ENCODE measurements at places on chromosomes 6 and 20.

DNA sequence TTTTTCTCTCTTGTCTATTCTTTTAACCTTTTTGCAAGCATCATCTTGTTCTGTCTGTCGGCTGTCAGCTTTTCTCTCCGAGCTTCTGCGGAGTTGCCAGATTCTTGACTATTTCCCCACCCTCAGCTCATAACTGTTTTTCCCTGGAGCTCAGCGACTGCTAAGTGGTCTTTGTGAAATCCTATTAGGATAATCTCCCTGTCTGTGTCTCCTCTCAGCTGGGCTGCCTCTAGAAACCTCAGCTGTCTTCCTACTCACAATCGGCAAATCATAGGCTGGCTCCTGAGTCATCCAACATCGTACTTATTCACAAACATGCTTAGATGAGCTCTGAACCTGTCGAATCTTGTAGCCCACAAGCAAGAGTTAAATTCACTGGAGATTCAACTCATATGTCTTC lies 332.3 kb downstream of the PTPRT start:
- DNase-seq = no peak

- no peak for DNase-seq
Observed at GRCh38 chr6:139240161-139241010, 51.4 kb downstream of the TXLNB start.

GRCh38 chr20:25145131-25145530 lies 50.4 kb upstream of the ENTPD6 start:
- no peak for DNase-seq

GRCh38 chr6:25205629-25206028 lies 73.5 kb upstream of the CARMIL1 start:
- no peak for DNase-seq

DNA sequence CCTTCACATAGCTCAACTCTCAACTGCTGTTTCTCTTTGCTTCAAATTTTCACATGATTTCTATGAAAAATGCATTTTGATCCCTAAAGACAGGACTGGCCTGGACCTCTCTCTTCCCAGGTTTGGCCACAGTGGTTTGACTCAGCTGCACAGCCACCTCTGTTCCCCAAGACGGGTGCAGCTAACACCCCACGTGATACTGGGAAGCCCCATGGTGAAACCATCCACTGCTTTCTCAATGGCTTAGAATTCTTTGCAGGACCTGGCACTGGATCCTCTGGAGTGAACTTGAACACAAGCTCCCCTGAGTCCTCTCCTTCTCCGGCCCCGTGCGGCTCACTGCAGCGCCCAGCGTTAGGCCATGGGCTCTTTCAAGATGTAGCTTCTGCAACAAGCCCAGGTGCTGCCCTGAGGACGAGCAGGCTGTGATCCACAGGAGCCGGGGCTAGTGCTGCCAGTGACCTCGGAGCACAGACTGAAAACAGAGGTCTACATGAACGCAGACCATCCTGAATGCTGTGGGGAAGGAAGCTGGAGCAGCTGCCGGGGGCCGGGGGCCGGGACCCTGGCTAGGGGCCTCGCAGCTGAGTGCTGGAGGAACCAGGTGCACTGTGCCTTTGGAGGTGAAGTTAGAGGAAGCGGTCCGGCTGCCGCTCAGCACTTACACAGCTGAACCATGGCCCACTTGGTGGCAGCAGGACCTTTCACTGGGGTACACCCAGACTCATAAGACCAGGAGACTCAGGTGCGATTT lies 58.8 kb upstream of the MPC1 start:
- DNase-seq = no peak

DNA sequence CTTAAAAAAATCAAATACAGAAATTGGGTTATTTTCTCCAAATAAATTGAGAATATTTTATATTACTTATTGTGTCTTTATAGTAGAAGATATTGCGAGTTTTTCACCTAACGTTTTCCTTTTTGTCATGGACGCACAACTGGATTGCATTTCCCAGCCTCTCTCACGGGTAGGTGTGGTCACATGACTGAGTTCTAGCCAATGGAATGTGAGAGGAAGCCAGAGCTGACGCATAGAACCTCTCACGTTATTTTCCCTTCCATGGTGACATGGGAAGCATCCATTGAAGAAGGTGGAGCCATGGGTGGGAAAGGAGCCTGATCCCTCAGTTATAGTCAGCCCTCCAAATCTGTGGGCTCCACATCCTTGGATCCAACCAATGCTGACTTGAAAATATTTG lies 155.9 kb upstream of the UST start:
- DNase-seq = no peak

- no peak for DNase-seq
Observed at GRCh38 chr20:5552154-5552553, 198.0 kb upstream of the SHLD1 start.

- no peak for DNase-seq
Observed at GRCh38 chr20:19830211-19830785, 72.2 kb downstream of the RIN2 start.

DNA sequence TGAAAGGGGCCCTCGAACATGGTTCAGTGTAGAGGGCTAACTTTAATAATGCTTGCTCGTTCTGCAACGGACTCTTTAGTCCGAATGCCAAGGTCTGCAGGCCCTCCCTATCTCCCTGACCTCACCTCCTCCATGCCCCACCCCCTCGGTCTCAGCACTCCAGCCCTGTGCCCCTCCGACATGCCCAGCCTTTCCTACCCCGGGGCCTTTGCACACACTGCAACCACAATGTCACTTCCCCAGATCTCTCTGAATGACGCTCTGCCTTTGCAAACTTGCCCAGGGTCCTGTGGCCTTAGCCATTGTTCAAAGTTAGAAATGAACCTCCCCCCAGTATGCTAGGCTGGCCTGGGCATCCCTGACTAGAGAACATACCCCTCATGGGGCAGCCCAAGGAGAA lies 50.0 kb upstream of the NFATC2 start:
- no peak for DNase-seq

DNA sequence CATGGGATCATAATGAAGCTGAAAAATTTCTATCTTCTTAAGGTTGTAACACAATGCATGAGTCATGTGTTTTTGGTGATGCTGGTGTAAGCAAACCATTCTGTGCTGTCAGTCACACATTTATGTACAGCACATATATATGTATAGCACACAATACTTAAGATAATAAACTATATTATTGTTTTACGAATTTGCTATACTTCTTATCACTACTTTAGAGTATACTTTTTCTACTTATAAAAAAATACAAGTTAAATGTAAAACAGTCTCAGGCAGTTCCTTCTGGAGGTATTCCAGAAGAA lies 920.1 kb upstream of the FLRT3 start:
- no peak for DNase-seq

DNA sequence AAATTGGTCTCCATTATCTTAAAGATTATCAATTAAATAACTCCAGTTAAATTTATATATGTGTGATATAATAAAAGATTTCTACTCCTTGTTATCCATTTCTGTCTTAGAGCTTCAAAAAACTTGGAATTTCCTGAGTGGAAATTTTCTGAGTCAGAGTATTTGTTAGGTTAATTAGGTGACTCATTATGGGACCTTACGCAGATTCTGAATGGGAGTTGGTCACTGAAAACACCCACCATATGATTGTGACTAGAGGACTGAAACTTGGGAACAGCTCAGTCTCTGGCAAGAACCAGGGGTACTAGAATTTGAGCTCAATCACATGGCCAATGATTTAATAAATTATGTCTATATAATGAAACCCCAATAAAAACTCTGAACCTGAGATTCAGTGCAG lies 125.4 kb upstream of the HMGCLL1 start:
- peak; percentile 19 for DNase-seq

DNA sequence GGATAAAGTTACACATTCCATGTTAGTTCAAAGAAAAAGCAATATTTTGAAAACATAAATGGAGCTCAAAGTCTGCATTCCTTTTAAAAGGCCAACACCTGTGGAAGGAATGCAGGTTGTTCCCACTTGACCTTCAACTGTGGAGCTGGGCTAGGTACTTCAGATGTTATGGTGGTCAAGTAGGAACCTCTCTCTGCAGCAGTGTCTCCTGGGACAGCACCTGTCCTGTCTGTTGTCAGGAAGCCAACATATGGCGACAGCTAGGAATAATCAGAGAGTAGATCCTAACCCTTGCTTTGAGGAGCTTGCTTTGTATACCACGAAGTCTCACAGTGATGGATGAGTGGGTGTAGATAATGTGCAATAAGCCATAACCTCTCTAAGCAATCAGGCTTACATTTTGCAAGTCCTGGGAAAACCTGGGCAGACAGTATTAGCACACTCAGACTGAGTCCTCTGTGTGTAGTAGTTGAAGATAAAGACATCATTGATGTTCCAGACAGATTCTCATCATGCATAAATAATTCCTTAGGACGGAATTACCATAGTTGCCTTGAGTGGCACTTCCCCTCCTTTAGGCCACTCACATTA lies 347.5 kb downstream of the PRL start:
- no peak for DNase-seq

- no peak for DNase-seq
Observed at GRCh38 chr6:27547157-27548075, 74.5 kb upstream of the ZNF184 start.

GRCh38 chr20:22523499-22524392 lies 60.6 kb downstream of the FOXA2 start:
- DNase-seq = no peak

GRCh38 chr6:98469141-98469540 lies 365.2 kb upstream of the POU3F2 start:
- no peak for DNase-seq

DNA sequence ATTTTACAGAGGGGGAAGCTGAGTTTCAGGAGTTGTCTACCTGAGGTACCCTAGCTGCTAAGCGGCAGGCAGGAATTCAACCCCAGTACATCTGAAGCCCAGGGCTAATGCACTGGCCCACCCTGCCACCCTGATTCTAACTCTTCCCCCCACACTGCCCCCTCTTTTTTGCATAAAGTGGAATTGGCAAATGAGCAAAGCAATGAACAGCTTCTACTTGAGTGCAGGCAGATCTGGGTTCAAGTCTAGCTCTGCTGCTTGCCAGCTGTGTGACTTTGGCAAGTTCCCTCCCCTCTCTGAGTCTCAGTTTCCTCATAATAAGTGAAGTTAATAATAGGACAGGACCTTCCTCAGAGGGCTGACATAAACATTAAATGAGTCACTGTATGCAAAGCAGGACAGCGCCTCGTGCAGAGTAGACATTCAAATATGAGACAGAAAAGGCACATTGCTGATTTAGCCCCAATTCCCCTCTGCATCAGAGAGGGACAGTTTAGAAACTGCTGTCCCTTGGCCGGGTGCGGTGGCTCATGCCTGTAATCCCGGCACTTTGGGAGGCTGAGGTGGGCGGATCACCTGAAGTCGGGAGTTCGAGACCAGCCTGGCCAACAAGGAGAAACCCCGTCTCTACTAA lies 4.7 kb downstream of the ADA start:
- DNase-seq = no peak

GRCh38 chr6:100126790-100127484 lies 132.9 kb upstream of the MCHR2 start:
- DNase-seq = no peak

GRCh38 chr6:27957516-27957915 lies 475 bp downstream of the OR2B6 start:
- no peak for DNase-seq

DNA sequence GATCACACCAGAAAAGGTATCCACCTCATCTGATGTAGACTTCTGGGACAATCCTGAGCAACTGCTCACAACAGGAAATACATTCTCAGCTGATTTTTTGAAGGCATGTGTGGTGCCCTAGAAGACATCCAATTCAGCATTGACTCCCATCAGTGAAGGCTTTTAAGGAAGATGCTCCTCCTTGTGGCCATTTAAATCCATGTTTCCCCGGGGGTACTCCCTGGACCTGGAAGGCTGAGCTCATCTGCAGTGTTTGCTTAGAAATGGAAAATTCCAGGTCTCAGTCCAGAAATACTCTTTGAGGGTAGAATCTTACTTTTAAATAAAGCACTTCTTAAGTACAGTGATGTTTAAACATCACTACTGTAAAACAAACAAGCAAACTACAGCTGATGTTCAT lies 195.5 kb upstream of the PDE10A start:
- no peak for DNase-seq

- DNase-seq = no peak
Observed at GRCh38 chr6:24426729-24427446, 24.2 kb downstream of the MRS2 start.

GRCh38 chr6:168937054-168937453 lies 316.6 kb downstream of the THBS2 start:
- peak; percentile 72 for DNase-seq

- DNase-seq = no peak
Observed at GRCh38 chr20:47762699-47763268, 22.5 kb downstream of the SULF2 start.

GRCh38 chr6:163376187-163376586 lies 38.3 kb upstream of the QKI start:
- DNase-seq = no peak

DNA sequence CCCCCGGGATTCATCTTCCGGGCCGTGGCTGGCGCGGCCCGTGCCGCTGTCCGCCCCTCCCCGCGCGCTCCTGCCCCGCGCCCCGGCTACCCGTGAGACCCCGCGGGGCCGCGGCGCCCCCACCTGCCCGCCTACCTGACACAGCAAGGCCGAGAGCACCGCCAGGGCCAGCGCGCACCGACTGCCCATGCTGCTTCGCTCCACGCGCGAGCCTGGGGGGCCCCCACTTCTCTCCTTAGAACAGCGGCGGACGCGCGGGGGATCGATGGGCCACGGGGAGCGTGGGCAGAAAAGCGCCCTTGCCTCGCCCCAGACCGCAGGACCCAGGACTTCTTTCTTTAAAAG lies 955 bp downstream of the DLL1 start:
- no peak for DNase-seq

DNA sequence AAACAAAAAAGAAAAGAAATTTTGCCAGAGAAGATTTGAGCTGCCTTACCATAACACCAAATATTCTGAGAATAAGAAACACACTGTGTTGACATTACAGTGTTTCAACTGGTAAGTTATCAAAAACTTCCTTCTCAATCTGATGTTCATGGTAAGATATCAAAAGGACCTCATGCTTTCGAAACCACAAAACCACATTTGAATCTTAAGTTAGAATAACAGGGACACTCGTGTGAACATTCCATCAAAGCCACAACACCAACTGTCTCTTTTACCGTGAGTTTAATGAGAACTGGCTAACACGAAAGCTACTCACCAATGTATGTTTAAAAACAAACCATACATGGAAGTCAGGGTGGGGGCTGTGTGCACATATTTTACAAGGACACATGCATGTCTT lies 73.0 kb upstream of the OPRM1 start:
- DNase-seq = no peak

DNA sequence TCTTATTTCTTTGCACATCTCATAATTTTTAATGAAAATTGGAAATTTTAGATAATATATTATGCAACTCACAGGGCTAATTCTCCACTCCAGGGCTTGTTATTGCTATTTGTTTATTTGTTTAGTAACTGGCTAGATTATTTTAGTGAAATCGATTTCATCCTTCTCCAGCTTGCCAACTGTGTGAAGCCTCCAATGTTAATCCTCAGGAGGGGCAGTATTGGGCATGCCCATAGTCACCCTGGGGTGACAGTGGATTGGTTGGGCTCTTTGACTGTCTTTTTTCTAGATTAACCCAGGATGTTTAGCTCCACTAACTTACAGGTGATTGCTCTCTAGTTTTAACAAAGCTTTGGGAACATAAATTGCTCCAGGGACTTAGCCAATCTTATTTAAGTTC lies 450.1 kb downstream of the BMP2 start:
- DNase-seq = no peak

- no peak for DNase-seq
Observed at GRCh38 chr20:42961771-42962170, 227.9 kb downstream of the PTPRT start.
